ENCODE measurements at places on chromosomes 13 and 19.

- DNase-seq: no peak
Measured at GRCh38 chr13:99778500-99778899, 193.1 kb downstream of the ZIC5 start.

- no peak for DNase-seq
Measured at GRCh38 chr13:46176756-46177155, 5.2 kb downstream of the LCP1 start.

GRCh38 chr19:17865364-17866311, 5.9 kb downstream of the RPL18A start:
- no peak for DNase-seq

DNA sequence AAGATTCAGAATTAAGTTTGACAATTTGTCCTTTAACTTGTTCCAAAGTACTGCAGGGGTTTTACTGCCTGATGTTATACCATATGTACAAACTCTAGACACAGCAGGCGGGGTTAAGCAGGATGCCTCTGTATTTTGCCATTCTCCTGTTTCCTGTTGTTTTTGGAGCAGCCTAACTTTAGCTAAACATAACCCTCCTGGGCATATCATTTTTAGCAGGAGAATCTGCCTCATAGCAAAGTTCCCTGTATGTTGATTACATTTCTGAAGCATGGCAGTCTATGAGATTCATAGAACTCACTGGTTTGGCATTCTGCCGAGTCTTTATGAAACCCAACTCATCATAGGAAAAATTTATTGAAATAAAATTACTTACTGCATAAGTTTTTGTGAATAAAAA, 5.2 kb downstream of the LHFPL6 start:
- DNase-seq: no peak

DNA sequence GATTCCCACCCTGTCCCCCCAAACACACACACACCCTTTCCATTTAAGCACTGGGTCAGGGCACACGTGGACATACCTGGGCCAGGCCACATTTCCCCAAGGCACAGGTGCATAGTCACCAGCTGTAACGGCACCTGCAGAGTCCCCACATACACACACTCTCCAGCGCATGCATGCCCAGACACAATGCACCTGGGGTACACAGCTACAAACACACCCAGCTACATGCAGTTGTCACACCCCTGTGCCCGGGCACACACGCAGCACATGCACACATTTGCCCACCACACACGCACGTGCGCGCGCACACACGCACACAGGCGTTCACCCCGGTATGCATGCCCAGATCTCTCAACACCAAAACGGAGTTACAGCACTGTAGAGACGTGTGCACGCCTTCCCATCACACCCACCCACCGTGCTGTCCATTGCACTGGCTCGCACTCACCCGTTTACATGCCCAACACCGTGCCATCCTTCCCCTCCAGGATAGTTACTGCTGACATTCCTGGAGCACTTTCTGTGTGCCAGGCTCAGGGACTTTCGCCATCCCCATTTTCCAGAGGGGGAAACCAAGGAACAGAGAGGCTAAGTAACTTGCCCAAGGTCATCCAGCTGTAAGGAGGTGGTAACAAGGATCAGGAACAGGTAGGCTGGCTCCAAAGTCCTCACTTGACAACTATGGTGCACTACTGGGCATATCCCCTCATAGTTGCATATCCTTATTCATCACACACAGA, 749 bp upstream of the SHANK1 start:
- DNase-seq: no peak

DNA sequence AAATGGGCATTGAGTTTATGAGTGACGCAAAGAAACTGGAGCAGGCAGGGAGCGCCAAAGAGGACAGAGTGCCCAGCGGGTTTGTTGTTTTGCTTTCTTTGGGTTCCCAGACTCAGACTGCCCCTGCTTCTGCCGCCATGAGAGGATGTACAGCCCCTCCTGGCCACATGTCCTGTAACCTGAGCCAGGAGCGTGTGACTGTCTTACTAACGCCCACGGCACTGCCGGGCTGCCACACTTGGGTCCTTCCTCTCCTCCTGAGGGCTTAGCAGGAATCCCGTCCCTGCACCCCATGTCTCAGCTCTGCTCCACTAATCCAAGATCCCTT, 80.5 kb downstream of the GPR12 start:
- DNase-seq: no peak

DNA sequence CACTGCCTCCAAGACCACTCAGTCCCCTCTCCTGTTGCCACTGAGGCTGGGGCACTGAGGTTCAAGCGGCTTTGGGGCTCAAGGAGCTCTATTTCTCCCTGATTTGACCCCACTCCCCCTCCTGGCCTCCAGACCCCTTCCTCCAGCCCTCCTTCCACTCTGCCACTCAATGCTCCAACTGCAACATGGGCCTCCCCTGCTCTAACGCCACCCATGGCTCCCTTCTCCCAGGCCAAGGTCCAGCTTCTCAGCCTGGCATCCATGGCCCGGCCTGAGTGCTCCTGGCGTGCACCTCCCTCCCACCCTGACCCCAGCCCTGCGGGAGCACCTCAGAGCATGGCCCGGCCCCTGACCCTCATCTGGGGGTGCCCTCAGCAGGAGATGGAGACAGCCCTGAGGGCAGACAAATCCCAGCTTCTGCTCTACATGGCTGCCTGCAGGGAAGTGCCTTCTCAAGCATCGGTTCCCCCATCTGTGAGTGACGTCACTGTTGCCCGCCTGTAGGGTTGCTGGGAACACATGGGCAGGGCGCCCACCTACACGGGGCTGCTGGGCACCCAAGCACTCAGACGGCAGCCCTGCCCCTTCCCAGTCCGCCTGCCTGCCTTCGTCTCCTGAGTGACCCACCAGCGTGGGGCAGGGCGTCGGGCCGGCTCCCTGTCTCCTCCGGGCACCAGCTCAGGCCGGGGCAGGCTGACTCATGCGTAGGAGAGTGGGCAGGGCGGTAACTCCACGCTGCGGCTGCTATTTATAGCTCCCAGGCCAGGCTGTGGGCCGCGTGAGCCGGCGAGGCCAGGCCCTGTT, 1.6 kb upstream of the DIRAS1 start:
- no peak for DNase-seq

DNA sequence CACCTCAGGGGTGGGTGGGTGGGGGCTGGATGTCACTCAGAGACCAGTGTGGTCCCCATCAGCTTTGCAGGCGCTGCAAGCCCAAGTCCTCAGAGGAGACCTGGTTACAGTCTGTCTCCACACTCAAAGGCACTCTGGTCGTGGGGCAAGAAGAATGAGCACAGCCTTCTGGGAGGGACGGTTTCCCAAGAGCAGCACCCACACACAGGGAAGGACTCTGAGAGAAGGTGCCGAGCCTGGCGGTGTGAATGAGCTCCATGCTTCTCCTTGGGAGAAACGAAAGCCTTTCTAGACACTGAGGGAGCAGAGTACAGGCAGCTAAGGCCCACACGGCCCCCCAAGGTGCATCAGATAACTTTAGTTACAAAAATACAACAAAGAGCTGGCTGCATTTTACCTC, 473.6 kb downstream of the FOXO1 start:
- DNase-seq: no peak

GRCh38 chr19:52345162-52345561, 9.1 kb downstream of the ZNF610 start:
- no peak for DNase-seq

DNA sequence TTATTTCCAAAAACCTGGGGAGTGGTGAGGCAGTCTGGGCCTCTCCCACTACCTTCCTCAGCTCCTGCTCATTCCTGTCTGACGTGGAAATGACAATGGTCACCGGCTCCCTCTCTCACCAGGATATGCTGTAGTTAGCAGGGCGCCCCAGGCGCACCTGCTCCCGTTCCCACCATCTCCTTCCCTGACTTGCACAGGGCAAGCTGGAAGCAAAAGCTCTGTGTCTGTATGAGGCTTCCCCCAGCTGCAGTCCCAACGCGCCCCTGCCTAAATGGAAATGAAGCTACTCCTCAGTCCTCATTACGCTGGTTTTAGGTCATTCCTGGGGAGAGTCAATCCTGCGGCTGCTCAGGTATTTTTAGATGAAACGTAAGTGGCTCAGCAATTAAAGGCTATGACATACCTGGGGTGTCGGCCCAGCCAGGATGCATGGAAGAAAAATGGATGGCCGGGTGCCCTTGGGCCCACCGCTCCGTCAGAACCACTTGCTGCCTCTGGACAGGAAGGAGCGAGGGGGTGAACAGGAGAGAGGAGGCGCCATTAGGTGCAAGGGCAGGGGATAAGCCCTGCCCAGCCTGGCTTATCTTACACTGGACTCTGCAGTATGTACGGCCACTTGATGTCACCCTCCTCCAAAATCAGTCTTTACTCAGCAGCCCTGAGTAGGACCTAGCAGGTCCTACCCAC, 32.4 kb downstream of the DHRS12 start:
- DNase-seq: no peak

DNA sequence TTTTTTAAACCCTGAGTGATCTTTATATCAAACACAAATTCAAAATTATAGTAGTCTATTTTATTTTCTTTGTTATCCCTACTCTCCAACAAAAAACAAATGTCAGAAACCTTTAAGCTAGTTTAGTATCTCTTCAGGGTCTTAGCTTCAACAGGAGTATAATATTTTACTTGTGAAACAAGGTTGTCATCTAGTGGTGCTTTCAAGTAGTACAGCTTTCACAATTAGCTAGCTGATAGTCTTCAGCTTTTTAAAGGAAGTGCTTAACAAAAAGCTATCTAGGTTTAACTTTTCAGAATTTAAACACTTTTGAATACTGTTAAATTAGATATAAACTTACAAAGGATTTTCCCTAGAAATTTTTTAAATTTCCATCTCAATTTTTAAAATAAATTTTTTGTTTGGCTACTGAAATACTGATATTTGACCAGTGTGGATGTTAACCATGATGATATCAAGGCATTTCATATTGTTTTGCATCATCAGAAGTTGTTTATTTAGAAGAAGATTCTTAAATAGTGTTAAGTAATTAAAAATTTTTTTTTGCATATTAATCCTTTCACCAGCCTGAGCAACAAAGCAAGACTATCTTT, 34.2 kb downstream of the TDRD3 start:
- no peak for DNase-seq

GRCh38 chr13:40165316-40165932, 501.0 kb downstream of the FOXO1 start:
- DNase-seq: no peak

DNA sequence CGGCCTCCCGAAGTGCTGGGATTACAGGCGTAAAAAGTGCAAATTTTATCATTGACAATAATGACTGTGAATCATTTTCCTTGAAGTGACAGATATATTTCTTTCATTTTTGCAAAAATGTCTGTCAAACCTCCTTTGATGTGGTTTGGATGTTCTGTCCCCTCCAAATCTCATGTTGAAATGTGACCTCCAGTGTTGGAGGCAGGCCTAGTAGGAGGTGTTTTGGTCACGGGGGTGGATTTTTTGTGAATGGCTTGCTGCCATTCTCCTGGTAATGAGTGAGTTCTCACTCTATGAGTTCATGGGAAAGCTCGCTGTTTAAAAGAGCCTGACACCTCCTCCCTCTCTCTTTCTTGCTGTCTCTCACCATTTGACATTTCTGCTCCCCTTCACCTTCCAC, 5.5 kb upstream of the SLC1A6 start:
- DNase-seq: no peak

- DNase-seq: no peak
Measured at GRCh38 chr19:43779147-43779819, 1.5 kb downstream of the KCNN4 start.

GRCh38 chr13:106297283-106297682, 238.2 kb downstream of the EFNB2 start:
- no peak for DNase-seq

DNA sequence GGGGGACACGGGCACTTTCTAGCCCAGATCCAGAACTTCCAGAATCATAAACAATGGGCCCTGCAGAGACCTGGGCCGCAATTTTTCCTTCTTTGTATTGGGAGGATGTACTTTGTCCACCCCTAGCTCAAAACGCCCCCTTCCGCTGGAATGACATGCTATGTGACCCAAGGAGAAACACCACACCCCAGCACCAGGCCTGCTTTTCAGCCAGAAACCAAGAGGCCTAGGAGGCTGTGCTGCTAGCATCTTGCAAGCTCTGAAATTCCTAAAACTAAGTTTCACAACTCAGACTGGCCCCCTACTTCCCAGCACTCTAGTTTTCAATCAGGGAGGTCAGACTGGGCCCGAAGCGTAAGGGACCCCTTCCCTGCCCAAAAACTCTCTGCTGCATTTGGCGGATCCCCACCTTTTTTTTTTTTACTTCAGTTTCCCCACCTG, 538 bp downstream of the LSM4 start:
- DNase-seq: peak; percentile 55

DNA sequence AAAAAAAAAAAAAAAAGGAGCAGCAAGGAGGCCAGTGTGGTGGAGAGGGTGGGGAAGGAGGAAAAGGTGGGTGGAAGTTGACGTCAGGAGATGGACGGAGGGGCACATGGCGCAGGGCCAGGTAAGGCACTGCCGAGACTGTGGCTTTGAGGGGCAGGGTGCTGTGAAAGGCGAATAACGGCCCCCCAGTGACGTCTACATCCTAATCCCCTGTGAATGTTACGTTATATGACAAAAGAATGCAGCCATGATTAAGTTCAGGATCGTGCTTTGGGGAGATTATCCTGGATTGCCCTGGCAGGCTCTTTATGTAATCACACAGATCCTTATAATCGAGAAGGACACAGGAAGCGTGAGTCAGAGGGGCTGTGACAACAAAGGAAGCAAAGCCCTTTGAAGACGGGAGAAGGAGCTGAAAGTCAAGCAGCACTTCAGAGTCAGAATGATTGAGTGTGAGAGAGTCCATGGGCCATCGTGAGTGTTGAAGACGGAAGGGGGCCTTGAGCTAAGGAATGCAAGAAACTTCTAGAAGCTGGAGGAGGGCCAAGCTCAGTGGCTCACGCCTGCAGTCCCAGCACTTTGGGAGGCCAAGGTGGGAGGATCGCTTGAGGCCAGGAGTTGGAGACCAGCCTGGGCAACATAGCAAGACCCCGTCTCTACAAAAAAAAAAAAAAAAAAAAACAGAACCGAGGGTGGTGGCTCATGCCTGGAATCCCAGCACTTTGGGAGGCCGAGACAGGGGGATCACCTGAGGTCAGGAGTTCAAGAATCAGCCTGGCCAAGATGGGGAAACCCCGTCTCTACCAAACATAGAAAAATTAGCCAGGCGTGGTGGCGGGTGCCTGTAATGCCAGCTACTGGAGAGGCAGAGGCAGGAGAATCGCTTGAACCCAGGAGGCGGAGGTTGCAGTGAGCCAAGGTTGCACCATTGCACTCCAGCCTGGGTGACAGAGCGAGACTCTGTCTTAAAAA, 13.8 kb upstream of the CEACAM16 start:
- DNase-seq: no peak

DNA sequence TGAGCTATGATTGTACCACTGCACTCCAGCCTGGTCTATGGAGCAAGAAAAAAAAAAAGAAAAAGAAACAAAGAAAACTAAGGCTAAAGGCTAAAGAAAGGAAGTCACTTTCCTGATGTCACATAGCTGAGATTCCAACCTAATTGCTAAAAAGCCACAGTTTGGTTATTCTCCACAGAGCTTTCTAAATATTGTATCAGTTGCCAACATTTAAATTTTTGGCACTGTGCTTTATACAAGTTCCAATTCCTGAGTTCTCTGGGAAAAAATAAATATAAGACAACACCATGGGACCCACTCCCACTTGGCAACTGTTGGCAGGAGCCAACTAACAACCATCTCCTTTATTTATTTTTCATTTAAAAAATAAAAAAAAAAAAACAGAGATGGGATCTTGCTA, 11.2 kb upstream of the LYPD3 start:
- DNase-seq: no peak
